ENCODE measurements at places on chromosomes 1 and 21.

GRCh38 chr1:93905734-93906133, 3.5 kb downstream of the GCLM start:
- DNase-seq, result no peak

DNA sequence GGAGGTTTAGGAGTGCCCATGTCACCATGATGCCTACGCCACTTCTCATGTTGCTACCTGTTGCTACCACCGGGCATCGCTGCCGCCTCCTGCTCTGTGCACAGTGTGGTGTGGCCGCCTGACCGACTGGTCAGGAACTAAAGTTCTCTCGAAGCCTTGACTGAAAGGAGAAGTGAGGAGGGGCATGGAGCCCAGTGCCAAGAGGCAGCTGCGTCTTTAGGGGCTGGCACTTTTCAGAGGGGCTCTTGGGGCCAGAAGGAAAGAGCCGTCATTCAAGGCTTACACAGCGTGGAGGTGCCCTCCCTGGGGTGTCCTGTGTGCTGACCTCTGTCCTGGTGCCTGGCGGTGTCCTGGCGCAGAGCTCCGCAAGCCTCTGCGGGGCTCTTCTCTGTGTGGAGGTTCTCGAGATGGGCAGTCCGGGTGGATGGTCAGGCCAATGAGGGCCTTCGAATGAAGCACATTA, 57.2 kb downstream of the ADARB1 start:
- DNase-seq, result no peak

DNA sequence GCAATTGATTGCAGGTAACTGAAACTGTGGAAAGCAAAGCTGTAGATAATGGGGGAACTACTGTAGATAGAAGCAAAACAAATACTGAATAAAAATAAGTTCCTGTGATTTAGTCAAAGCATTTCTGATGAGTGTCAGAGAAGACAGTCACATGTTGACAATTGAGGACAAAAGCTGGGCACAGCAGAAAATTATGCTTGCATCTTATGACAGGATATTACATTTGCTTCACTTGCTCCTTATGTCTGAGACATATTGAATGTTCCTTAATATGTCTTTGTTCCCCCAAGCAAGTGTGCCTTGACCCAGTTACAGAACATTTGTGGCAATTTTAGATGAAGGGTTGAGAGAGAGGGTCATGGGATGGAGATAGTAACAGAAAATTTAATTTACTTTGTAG, 526.0 kb upstream of the B3GALT2 start:
- no peak for DNase-seq

GRCh38 chr21:43266534-43266933, 97.7 kb downstream of the CRYAA start:
- DNase-seq, result no peak

- peak; percentile 36 for DNase-seq
These were observed 749 bp downstream of the IBA57 start for GRCh38 chr1:228166170-228166936.

DNA sequence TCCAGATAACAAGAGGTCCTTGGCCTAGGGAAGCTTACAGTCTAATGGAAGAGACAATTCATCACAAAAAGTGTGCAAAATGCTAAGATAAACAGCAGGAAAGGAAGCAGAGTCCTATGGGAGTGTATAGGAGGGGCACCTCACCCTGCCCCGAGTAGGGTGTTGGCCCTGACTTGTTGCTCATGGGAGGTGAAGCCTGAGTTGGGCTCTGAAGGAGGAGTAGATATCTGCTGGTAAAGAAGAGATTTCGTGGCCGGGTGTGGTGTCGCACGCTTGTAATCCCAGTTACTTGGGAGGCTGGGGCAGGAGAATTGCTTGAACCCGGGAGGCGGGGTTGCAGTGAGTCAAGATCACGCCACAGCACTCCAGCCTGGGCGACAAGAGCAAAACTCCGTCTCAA, 18.6 kb upstream of the GPR37L1 start:
- DNase-seq, result no peak

GRCh38 chr1:207304710-207305488, 16.6 kb upstream of the CD55 start:
- DNase-seq, result no peak

DNA sequence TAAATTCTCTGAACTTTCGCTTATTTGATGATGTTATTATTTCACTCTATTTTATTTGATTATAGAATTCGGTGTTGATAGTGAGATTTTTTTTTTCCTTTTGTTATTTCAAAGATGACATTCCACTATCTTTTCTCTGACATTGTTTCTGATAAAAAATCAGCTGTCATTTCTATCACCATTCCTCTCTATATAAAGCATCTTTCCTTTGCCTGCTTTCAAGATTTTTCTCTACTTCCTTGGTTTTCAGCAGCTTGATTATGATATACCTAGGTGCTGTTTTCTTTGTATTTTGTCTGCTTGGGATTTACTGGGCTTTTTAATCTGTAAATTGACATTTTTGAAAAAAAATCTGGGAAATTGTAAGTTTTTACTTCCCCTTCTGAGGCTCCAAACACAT, 344.0 kb downstream of the HLX start:
- no peak for DNase-seq

- no peak for DNase-seq
These were observed 148.6 kb downstream of the GRIK3 start for GRCh38 chr1:36885540-36886357.

DNA sequence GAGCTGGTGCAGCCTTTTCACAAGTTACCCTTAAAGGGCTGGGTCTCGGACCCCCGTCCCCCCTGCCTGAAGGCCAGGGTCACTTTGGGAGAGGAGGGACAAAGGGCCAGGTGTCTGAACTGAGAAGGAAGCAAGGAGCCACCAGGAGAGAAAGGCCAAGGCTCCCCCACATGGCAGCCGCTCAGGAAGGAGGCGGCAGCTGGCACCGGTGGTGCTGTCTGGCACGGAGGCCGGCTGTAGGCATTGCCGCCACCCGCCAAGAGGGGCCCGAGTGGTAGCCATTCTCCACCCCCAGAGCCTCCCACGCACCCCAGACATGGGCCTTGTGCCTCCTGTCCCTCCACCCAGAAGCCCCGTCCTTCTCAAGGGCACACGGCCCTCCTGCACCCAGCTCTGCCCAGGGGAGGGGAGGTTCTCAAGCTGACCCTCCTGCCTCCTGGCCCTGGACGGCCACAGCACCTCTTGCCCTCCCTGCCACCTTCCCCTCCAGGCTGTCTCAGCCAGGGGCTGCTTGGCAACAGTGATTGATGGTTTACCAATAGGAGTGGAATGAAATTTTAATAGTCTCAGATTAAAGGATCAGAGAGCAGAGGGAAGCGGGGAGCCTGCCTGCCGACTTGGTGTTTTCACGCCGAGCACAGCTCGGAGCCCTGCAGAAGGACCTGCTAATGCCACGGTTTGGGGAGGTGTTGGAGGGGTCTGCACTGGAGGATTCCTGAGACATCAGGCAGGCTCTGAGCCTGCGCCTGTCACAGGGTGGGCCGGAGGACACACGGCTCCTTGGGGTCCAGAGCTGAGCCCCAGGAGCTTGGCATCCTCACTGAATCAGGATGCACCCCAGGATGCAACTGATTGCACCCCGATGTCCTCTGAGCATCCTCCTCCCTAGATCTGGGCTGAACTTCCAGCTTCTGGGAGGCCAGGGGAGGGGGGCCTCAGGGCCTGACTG, 211.9 kb upstream of the VAMP3 start:
- no peak for DNase-seq

DNA sequence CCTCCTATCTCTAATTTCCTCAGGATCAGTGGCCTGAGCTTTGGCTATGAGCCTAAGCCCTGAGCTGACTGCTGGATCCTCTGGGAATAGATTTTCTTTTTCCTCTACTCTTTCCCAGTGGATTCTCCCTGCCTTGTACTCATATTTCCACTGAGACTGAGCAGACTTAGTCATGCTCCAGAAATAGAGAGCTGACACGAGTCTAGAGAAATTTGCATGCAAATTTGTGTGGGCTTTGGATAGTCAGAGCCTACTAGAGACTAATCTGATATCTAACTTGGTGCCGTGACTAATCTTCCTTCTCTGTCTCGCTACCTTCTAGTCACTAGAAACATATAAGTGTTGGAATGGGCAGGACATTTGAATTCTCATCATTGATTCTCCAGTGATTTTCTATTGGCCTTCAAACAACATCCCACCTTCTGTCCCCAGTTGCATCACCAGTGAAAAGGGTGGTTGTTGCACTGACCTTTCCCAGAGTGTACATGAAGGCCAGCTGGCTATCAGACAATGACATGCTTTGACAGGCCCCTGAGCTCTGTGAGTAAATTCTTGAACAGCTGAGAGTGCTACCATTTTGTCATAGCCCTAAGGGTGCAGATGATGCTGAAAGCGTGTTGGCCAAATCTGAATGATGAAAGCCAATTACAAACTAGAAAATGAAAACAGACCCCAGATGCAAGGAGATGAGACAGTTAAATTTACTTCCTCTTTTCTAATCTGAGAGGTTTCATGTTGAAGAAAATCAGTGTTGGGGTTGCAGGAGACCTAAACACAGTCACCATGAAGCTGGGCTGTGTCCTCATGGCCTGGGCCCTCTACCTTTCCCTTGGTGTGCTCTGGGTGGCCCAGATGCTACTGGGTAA, at the start of gene FCRLA:
FCRLA (plus strand) TSS at position 748 of the 866 bp plus-strand sequence; CDS start at position 784, 36 bp downstream.
- peak; percentile 93 for DNase-seq

- DNase-seq, result no peak
These were observed 193.3 kb upstream of the CSF3R start for GRCh38 chr1:36675931-36676562.

DNA sequence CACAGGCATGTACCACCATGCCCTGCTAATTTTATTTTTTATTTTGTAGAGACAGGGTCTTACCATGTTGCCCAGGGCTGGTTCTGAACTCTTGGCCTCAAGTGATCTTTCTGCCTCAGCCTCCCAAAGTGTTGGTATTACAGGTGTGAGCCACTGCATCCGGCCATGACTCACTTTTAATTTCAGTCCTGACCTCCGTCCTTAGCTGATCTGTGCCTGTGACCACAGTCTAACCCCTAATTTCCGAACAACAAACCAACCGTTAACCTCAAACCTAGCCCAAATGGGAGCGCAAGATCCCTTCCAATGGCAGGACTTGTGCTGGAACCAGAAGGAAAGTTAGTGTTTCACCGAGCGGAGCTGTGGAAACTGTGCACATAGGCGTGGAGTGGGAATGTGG, 29.3 kb upstream of the MAN1C1 start:
- no peak for DNase-seq

DNA sequence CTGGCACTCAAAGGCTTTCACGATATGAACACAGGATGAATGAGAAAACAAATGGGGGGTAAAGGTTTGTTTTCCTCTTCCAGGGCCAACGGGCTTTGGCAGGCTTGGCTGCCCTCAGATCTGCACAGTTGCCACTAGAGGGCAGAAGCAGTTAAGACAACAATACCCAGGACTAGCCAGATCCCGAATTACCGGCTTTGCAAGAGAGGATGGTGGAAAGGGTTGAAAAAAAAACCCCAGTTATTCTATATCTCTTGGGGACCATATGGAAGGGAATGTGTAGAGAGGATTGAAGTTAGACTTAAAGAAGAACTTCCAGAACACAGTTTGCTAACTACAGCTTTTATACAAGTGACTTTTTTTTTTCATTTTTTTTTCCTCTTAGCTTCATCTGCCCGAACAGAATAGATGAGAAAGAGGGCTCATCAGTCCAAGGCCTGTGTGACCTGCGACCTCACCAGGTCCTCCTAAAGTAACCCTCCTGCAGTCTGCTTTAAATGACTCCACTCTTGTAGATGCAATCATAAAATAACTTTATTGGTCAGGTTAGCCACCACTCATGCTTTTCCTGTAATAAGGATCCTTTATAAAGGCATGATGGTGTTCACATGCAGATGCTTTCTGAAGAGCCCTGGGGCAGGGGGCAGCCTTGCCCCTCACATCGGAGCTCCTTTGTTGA, 10.7 kb downstream of the FMOD start:
- DNase-seq, result peak; percentile 42

GRCh38 chr1:32891241-32891570, 4.9 kb downstream of the HPCA start:
- no peak for DNase-seq

GRCh38 chr1:4657244-4657789, 2.9 kb downstream of the AJAP1 start:
- no peak for DNase-seq

- DNase-seq, result no peak
These were observed 34.7 kb downstream of the CDCA8 start for GRCh38 chr1:37726751-37727585.

DNA sequence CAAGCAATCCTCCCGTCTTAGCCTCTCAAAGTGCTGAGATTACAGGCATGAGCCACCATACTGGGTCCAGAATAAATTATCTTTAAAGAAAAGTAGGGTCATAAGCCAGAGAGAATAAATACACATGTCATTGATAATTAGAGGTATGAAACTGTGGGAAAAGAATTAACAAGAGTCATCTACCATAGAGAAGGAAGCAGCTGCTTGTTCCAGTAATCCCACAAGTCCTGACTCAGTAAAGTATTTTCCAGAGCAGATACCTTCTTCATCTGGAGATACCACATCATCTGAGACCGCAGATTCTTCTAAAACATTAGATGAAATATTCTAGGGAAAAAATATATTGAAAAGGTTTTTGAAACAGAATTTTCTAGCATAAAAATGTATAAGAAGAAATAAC, 55.7 kb downstream of the USP1 start:
- no peak for DNase-seq

GRCh38 chr21:25983745-25984144, 186.8 kb downstream of the APP start:
- DNase-seq, result no peak

DNA sequence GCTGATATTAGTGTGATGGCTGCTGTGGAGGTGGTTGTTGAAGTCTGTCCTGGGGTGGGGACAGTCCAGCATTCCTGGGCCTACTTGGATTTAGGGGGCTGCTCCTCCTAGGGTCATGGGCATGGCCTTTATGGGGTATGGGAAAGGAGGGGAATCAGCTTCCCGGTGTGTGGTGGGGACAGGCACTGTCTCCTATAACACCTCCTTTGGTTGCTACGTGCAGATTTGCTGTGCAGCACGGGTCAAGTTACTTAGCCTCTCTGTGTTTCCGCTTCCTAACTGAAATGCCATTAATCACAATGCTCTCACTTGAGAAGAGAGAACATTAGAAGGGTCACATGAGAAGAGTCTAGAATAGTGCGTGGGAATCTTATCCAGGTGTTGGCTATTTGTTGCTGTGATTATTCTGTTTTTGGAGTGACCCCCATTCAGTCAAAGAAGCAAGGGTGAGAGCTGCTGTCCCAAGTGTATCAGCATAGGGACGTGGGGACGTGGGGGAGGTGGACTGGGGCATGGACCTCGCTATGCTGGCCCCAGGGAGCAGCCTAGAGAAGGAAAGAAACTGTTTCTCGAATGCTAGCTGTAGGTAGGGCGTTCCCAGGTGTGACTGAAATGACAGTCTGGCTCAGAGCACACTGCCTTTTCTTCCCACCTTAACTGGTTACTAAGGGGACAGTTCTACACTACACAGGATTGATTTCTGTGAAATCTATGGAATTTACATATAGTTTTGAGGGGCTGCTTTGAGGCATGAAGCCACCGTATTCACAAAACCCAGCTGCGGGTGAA, 19.9 kb downstream of the SOX13 start:
- no peak for DNase-seq

- no peak for DNase-seq
These were observed 1.0 kb upstream of the CDKN2C start for GRCh38 chr1:50968821-50969610.

GRCh38 chr1:211643324-211644212, 31.9 kb downstream of the NEK2 start:
- DNase-seq, result no peak

GRCh38 chr1:2279210-2279639, 51.1 kb downstream of the SKI start:
- no peak for DNase-seq

Data from HS-5 (cell line).